ENCODE measurements at places on chromosomes 4 and X.
A peak's percentile ranks its signal among the peaks of the same experiment; 100 is the strongest.

DNA sequence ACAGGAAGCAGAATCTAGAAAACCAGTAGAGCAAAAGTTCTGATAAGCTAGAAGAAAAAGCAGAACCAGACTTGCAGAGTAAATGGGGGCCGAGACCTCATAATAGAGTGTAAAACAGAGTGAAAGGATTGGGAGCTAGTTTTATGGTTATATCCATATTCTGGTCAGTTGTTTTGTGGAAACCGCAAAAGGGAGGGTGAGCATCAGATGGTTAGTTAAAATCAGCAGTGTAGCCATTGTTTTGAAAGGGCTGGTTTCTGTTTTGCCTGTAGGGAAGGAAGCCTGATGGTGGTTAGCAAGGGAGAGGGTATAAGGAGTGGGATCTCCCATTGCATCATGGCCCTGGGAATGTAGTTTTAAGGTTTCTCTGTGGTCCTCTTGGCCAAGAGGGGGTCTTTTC is 17.2 kb upstream of the CCNI start:
- DNase-seq: no peak

DNA sequence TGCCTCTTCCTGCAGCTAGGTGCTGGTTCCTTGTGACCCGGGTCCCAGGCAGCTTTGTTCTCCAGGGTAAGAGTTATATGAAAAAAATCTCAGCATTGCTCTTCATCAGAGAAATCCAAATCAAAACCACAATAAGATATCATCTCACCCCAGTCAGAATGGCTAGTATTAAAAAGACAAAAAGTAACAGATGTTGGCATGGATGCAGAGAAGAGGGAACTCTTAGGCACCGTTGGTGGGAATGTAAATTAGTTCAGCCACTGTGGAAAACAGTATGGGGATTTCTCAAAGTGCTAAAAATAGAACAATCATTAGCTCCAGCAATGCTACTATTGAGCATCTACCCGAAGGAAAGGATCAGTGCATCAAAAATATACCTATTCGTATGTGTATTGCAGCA is 61.5 kb downstream of the SORCS2 start:
- no peak for DNase-seq

GRCh38 chrX:19514791-19515614 is at the start of gene MAP3K15:
Gene MAP3K15, minus strand, starts transcription at chrX:19515508. Its CDS starts 247 bp downstream, at chrX:19515261.
- peak; percentile 2 for DNase-seq

DNA sequence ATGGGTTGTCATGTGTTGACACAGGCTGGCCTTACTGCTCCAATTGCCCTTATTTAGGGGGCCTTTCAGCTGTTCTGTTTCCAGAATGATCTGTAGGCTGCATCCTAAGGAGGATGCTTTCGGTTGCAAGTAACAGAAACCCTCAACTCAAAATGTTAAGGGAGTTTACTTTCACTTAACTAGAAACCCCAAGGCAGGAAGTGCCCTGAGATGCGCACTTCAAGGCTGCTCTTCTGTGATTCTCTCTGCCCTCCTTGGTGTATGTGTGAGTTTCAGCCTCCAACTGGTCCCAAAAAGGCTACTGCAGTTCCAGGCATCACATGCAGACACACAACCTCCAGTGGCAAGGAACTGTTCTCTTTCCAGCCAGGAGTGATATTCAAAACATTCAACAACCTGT is 97.3 kb upstream of the ATP6AP2 start:
- DNase-seq: no peak

DNA sequence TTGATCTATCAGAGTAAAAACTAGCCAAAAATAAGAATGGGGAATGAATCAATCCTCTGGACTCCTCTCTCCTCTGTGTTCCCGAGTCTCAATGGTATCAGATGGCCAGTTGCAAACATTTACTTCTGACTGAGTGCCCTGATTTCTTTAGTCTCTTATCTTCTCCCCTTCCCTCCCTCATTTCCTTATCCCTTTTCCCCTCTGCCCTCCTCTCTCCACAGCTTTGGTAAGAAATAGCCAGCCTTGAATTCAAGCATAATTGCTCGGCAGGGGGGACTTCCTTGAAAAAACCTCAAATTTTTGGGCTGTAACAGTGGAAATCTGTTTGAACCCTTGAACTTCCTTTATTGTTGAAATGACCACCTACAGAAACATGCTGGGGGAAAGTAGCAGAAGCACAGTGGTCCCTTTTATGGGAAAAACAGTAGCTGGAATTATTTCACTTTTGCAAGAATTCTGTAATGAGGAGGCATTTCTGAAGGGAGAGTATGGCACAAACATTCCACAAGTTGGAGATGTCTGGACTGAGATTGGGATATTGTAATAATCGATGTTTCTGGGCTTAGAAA is 40.3 kb downstream of the NHS start:
- no peak for DNase-seq

DNA sequence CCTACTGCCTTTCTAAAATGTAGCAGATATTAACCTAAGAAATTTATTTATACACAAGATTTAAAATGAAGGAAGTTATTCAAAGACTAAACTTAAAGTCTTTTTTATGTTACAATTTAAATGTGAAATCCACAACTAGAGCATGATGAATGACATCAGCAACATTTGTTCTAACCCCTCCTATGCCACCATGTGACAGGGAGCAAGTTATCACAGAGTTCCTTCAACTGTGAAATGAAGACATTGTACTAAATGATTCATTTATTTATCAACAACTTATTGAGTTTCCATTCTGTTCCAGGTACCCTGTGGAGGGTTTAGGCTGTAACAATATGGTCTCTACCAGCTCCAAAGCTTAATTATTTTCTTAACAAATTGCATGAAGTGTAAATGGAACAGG is 76.9 kb downstream of the SLC39A8 start:
- DNase-seq: no peak

- DNase-seq: no peak
Measured at GRCh38 chr4:96262057-96262456, 422.2 kb downstream of the PDHA2 start.

DNA sequence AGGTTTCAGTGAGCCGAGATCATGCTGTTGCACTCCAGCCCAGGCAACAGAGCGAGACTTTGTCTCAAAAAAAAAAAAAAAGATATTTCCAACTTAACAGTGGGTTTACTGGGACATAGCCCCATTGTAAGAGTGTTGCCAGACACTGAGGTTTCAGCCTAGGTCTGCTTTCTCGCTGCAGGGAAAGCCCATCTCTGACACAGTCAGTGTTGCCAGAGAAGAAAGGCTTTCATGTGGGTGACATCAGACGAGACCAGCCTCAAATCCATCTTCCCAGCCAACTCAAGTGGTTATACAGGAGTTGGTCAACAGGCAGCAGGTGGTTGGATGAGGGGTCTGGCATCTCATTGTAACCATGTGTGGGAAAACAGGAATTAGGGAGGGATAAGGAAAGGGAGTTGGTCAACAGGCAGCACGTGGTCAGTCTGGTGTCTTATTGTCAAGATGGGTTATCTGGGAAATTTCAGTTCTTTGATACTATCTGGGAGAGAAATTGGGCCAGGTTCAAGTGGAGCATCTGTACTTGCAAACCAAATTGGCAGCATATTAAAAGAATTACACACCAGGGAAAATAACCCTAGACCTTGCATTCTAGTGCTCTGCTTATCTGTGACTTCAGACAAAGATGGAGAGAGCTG is 41.1 kb downstream of the NELFA start:
- DNase-seq: no peak

DNA sequence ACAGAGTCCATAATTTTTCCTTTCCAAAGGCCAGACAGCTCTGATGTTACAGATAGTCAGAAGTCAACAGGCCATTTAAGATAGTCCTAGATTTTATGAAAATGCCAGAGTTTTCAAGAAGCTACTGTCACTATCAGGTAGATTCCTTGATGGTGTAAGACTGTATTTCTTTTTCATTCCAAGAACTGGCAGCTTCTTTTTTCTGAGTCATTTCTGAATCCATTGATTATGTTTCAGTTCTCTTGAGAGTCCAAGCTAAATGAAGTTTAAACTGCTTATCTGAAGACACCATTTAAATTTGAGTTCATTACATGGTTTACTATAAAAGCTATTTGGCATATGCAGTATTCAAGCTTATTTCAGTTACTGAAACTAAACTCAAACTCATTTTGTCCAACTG is 44.6 kb downstream of the RASSF6 start:
- DNase-seq: no peak

GRCh38 chr4:122346036-122346435 is 32.8 kb upstream of the ADAD1 start:
- DNase-seq: no peak

DNA sequence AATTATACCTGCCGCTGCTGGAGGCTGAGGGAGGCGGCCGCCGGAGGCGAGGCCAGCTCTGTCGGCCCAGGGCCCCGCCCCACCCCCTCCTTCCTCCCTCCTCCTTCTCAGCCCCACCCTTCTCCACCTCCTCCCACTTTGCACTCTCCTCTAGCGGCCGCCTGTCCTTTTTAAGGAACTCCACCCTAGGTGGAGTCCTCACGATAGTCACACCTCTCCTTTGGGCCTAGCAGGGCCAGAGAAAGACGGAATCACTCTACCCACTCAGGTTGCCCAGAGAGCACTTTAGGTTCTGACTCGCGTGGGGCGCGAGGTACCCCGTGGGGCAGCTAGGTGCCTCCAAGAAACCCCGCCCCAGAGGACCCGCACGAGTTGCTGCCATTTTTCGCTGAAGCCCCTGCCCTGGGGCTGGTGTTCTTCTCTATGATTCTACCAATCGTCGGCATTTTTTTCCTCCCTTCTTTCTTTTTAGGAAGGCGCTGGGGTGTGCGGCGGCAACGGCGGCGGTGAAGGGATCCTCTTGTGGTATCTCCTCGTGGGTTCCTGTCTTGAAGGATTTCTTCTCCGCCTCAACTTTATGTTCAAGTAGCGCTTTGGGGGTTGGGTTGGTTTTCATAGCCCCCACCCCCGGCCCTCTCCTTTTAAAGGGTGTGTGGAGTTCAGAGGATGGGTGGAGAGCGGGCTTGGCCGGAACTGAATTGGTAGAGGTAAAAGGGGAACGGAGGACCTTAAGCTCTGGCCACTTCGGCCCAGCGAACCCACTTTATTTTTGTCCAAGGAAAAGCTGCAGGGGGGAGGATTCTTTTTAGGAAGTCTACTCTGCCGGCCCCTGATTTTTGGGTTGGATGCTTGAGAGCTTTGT is at the start of gene KLF8:
TSS of gene KLF8 (plus strand) at position 136 of the 862 bp plus-strand sequence. CDS start 979 bp downstream, outside the sequence.
- peak; percentile 23 for DNase-seq

DNA sequence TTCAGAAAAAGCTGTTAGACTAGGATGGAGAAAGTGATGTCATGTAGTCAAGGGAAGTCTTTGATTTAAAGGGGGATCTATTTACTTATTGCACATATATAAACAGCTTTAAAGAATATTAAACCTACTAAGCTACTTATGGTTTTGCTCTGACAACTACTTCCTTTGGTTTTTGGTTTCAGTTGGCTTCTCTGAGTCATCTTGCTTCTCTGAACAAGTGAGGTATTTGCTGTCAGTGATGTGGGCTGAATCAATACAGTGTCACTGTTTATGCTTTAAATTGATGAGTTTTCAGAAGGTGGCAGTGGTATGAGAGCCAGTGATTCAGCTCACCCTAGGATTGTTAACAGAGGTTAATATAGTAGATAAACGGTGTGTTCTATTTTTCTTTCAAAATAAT is 75.1 kb downstream of the CEP44 start:
- DNase-seq: no peak

DNA sequence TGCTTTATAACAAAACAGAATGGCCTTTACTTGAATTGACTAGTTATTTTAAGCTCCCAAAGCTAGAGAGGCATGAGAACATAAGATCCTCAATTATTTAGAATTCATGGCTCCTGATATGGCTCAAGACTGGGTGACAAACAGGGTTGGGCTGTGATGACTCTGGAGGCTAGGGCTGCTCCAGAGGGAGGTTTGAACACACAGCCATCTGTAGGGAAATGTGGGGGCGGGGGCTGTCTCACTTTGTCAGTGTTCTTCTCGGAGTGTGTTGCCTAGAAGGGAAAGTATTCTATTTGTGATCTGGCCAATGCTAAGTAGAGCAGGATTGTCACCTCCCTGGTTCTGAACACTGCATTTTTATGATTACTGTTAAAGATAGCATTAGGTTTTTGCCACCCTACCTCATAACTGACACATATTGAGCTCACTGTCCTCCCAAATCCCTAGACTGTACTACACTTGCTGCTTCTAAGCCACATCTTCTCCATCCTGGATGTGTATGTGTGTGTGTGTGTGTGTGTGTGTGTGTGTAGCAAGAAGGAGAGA is 45.9 kb downstream of the VSIG4 start:
- no peak for DNase-seq

- peak; percentile 8 for DNase-seq
Measured at GRCh38 chrX:75522565-75523431, at the start of gene ZDHHC15. Gene ZDHHC15, minus strand, starts transcription at chrX:75523037. Its CDS starts 13 bp downstream, at chrX:75523024.

GRCh38 chr4:43047058-43047457 is 154.5 kb downstream of the GRXCR1 start:
- no peak for DNase-seq

GRCh38 chr4:114807357-114807756 is 208.8 kb downstream of the UGT8 start:
- DNase-seq: no peak

DNA sequence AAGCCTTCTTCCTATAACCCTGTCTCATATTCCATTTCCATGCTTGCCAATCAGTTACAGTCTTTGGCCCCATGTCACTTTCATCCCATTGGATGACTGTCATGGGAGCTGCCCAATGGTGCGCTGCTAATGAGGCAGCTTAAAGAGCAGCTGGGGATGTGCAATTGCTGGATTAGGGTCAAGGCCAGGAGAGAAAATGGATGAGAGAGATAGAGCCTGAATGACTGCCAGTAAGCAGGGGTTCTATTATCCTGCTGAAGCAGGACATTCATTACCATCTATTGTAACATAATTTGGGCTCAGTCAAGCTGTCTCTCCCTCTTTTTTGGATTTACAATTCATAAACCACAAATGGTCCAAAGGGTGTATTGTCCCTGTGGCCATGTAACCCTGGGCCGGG is 909.0 kb downstream of the CENPC start:
- no peak for DNase-seq

- no peak for DNase-seq
Measured at GRCh38 chr4:78207951-78208350, 150.8 kb downstream of the FRAS1 start.

DNA sequence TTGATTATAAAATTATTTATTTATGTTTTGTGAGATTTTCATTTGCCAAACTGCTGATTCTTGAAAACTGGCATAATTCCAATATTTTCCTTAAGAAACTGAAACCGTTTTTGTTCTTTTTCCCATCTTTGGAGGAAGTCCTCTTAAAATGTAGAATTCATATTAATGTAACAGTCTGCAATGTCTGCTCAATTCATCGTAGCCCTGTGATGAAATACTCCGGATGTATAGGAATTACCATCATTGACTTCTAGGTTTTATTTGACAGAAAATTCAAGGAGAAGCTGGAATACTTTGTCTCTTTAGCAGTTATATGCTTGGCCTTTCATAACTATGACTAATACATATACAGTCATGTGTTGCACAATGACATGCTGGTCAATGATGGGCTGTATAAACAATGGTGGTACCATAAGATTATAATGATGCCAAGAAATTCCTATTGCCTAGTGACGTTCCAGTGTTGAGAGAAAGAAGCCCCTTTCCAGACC is 185.0 kb upstream of the GPRIN3 start:
- DNase-seq: no peak

All from stimulated activated naive B cell treated with anti-CD40 and anti-IgM and Interleukin-4, amounts not matched to agents 10 μg/mL and 1 μg/mL and 100 μg/mL, for 72 hours (primary cell).